ENCODE measurements at places on chromosomes 6 and 20. TPM values are rescaled to one million over a fixed set of nuclear protein-coding genes. Genes with fewer than 3 reads are reported as not detected.
A peak's percentile ranks its signal among the peaks of the same experiment; 100 is the strongest.

TPBG gene
- total RNA-seq = 42.6 TPM

GRCh38 chr6:128005009-128005408 lies 104.2 kb upstream of the THEMIS start:
- no peak overlapping the region for H3K4me3 ChIP-seq
- H3K4me1 ChIP-seq = peaks cover 3% of the 10 kb centered on the region
- peaks cover 9% of the 10 kb centered on the region for H3K36me3 ChIP-seq

GRCh38 chr6:13874191-13874549 lies 50.6 kb upstream of the RNF182 start:
- peaks cover 17% of the 10 kb centered on the region for H3K4me1 ChIP-seq
- no peak for DNase-seq
- peak overlapping the region; percentile 81 for H3K27ac ChIP-seq
- H3K36me3 ChIP-seq = peaks cover 13% of the 10 kb centered on the region
- H3K27me3 ChIP-seq = no peaks in the 10 kb centered on the region

MYLK4 gene
- total RNA-seq = 0.73 TPM

GRCh38 chr6:61951586-61951985 lies 334.4 kb downstream of the KHDRBS2 start:
- H3K4me1 ChIP-seq = no peaks in the 10 kb centered on the region
- no peak overlapping the region for H3K27ac ChIP-seq
- DNase-seq = no peak
- H3K27me3 ChIP-seq = no peaks in the 10 kb centered on the region

DNA sequence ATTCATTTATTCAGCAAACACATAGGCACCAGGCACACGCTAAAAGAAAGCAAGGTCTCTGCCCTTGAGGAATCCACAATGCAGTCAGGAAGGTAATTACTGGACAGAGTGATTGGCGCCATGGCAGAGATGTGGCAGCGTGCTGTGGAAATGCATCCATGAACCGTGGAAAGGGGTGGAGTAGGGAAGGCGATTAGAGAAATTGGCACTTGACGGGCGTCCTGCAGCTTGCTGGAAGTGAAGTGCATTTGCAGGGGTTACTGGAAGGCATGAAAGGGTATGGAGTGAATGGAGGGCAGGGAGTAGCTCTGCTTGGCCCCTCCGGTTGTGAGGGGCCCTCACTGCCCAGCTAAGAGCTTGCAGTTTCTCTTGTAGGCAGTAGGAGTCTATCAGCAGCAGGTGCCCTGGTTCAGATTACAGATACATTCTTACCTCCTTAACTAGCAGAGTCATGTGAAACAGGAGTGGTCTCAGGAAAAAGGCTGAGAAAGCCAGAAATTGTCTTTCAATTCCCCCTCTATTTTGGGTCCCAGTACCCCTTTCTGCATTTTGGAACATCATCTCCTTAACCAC lies 122.5 kb upstream of the TIAM2 start:
- H3K4me3 ChIP-seq = no peak overlapping the region
- no peaks in the 10 kb centered on the region for H3K4me1 ChIP-seq
- no peak for DNase-seq
- no peaks in the 10 kb centered on the region for H3K27me3 ChIP-seq
- no peaks in the 10 kb centered on the region for H3K36me3 ChIP-seq
- H3K27ac ChIP-seq = no peak overlapping the region

MRAP2 gene
- 0.38 TPM for total RNA-seq

- DNase-seq = no peak
- H3K36me3 ChIP-seq = peaks cover 4% of the 10 kb centered on the region
- H3K4me3 ChIP-seq = no peak overlapping the region
- H3K27ac ChIP-seq = no peak overlapping the region
These were observed 5.4 kb downstream of the BPIFB3 start for GRCh38 chr20:33059136-33059535.

LAMA2 gene
- 0.80 TPM for total RNA-seq

DNA sequence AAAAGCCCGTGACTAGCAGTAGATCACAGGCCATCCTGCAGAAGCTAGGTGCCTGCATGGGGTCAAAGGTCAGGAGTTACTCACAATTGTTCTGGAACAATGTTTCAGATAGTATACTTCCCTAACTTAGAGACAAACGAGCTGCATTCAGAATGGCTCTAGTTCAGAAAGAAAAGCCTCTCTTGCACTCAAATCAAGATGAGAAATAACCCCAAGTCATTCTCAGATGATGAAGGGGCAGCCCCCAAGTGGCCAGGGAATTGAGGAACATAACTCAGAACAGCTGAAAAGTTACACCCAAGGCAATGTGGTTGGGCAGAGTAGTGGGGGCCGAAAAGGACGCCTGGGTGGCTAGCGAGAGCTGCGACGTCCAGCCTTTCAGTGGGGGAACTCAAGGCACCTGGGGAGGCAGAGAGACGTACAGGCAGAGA lies 27.8 kb downstream of the FYN start:
- peaks cover 32% of the 10 kb centered on the region for H3K4me1 ChIP-seq
- no peak for DNase-seq
- no peak overlapping the region for H3K4me3 ChIP-seq
- H3K27me3 ChIP-seq = no peaks in the 10 kb centered on the region
- no peak overlapping the region for H3K27ac ChIP-seq
- no peaks in the 10 kb centered on the region for H3K36me3 ChIP-seq

DNA sequence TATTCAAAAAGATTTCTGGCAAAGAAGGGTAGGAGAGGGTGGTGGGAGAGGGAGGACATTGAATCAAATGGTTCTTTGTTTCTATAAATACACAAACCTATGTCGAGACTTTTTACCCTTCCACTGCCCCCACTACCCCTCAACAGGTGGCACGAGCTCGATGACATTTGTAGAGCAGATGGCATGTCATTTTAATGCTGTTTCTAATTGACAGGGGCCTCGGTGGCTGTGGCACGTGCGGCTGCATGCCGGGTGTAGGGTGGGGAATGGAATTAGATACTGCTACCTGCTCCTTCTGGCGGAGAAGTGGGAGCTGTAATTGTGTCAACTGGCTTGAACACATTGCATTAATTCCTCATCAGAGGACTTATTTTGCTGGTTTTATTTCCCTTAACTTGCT lies 29.1 kb upstream of the SASH1 start:
- DNase-seq = no peak
- no peaks in the 10 kb centered on the region for H3K27me3 ChIP-seq
- H3K36me3 ChIP-seq = no peaks in the 10 kb centered on the region

- DNase-seq = no peak
- H3K36me3 ChIP-seq = peaks cover 13% of the 10 kb centered on the region
- no peak overlapping the region for H3K27ac ChIP-seq
- H3K4me3 ChIP-seq = no peak overlapping the region
- H3K27me3 ChIP-seq = peaks cover 13% of the 10 kb centered on the region
These were observed 239.7 kb downstream of the TTLL2 start for GRCh38 chr6:167564416-167565250.

TP53TG5 gene
- 0.52 TPM for total RNA-seq

SMLR1 gene
- not detected for total RNA-seq

PNLDC1 gene
- total RNA-seq = 0.71 TPM

- no peak overlapping the region for H3K4me3 ChIP-seq
- peaks cover 6% of the 10 kb centered on the region for H3K36me3 ChIP-seq
- H3K4me1 ChIP-seq = peaks cover 8% of the 10 kb centered on the region
- no peak for DNase-seq
These were observed 5.9 kb downstream of the OSTM1 start for GRCh38 chr6:108068618-108069017.

DNMT3B gene
- total RNA-seq = 8.4 TPM

TBX18 gene
- 49.2 TPM for total RNA-seq

DNA sequence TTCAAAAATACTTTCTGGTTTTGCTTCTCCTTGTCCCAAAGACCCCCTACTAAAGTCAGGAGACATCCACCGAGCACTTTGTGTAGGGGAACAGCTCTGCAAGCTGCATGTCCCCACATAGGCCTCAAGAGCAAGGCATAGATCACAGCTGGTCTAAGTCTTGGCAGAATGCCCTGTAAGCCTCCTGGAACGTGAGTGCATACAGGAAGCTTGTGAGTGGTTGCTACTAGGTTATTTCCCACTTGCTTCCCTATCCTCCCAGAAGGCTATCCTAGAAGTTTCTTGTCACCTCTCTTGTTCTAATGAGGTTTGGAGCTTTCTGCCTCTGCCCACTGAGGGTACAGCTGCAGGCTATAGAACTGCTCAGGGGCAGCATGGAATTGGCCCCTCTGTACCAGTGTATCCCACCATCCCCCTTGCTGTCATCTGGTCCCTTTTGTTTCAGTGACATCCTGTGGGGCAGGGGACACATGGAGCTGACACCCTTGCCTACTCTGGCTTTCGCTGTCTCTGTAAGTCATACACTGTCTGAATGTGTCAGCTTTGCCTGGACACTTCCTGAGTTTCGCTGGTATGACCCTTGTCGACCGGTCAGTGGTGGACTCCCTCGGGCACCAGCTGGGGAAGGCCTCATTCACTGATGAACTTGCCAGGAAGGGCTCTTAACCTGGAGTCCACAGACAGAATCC lies 35.6 kb upstream of the KCNK16 start:
- no peak overlapping the region for H3K4me3 ChIP-seq

All from Calu3 (cell line).